ENCODE measurements at places on chromosomes 7 and 10. TPM values are rescaled to one million over a fixed set of nuclear protein-coding genes. Genes with fewer than 3 reads are reported as not detected.

DNA sequence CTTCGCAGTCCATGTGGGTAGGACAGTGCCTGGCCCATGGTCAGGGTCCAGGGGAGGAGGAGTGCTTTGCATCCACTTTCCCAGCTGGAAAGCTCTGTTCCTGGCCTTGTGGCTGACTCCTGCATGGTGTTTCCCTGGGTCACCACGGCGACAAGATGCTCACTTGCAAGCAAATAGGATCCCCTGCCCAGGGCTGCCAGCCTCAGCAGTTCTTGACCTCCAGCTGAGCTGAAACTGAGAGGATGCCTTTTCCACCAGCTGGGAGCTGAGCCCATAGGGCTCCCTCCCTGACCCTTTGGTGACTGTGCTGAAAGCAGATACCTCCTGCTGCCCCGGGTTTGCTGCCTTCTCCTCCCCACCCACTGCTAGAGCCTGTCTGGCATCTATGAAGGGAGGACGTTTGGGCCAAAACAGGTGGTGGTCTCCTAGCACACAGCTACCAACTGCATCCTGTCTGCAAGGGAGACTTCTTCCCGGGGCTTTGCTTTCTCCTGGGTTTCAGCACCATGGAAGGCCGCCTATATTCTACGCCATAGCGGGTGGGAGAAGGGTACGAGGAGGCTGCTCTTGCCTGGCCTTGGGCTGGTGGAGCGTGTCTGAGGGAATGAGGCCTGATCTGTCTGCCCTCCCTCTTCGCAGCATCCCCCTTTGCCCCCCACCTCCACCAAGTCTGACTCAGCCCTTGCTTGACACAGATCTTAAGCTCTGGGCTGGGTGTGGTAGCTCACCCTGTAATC is 34.4 kb downstream of the UBTD1 start:
- DNase-seq = no peak

DNA sequence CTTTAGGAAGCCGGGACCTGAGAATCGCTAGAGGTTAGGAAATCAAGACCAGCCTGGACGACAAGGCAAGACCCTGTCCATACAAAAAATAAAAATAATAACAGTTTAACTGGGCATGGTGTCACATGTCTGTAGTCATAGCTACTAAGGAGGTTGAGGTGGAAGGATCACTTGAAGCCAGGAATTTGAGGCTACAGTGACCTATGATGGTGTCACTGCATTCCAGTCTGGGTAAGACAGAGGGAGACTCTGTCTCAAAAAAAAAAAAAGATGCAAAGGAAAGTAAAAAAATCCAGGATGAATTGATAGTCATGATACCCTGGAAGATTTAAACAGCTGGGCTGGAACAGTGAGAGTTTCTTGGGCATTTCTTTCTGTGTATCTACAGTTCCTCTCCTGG is 463.2 kb downstream of the GALNT17 start:
- no peak for DNase-seq

DNA sequence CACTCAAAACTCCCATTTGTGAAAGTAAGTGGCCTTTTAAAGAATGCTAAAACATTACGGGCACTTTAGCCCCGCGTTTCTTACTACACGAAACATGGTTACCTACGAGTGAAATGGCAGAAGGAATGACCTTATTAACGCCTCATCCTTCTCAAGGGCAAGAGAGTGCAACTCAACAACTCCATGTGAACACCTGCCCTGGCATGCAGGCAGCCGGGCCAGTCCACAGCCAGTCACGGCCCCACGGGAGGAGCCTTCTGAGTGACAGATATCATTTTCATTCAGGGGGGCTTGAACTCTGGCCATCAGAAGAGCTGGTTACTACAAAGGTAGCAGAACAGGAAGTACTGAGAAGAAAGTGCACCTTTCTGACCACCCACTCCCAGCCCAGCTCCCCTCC is 236.1 kb downstream of the PTPRN2 start:
- no peak for DNase-seq

DNA sequence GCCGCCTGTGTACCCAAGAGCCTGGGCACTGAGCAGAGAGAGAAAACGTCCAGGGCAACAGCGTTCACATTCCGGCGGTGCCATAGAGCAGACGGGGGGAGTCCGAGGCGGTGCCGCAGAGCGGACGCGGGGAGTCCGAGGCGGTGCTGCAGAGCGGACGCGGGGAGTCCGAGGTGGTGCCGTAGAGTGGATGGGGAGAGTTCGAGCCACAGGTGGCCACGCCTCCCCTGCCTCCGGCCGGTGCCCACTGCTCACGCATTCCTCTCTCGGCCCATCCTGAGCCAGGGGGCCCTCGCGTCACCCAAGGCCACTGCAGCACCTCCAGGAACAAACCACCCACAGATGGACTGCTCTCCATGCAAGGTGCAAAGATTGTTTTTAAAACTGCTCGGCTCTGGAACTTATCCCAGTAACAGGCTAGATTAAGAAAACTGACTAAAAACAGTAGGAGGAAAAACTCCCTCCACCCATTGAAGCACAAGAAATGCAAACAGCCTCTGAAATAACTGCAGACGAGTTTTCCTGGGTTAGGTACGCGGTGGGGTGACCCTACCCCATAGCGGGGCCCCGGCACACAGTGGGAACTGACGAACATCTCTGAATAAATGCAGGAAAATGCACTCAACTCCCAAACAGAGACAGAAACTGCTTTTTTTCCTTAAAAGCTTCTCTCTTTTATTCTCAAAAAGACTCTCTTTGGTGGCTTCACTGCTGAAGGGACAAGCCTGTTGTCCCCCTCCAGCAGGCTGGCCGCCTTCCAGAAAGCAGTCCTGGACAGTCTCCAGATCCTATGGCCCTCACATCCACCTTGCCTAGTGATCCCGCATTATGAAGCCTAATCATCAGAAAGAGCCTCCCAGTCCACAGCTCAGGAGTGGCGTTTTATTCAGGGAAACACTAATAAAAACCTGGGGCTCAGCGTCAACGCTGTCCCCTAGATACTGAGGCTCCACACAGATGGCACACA is 55.9 kb downstream of the DIP2C start:
- no peak for DNase-seq

- DNase-seq = no peak
Observed at GRCh38 chr10:109746861-109747260, 176.4 kb downstream of the XPNPEP1 start.

GRCh38 chr7:155950898-155951553 is 138.8 kb upstream of the SHH start:
- no peak for DNase-seq

GRCh38 chr10:71865561-71866041 is 14.6 kb upstream of the PSAP start:
- no peak for DNase-seq

- DNase-seq = no peak
Observed at GRCh38 chr7:159062569-159062968, 82.1 kb downstream of the VIPR2 start.

- DNase-seq = no peak
Observed at GRCh38 chr10:60729106-60729505, 49.2 kb upstream of the CDK1 start.

GRCh38 chr7:47743965-47744591 is 162.2 kb upstream of the TNS3 start:
- DNase-seq = no peak

- no peak for DNase-seq
Observed at GRCh38 chr10:14333606-14334005, 2.9 kb upstream of the FRMD4A start.

ADAM12 gene
- 8.2 TPM for total RNA-seq

DKK1 gene
- 240 TPM for total RNA-seq

DYNC1I1 gene
- 1.8 TPM for total RNA-seq

LRMDA gene
- total RNA-seq = 0.67 TPM

MYL10 gene
- not detected for total RNA-seq

SPDYE2B gene
- not detected for total RNA-seq

Measured in mammary epithelial cell (primary cell).